ENCODE measurements at places on chromosomes 4 and X.

GRCh38 chr4:56389558-56389957 is 2.3 kb upstream of the AASDH start:
- no peak for DNase-seq

- no peak for DNase-seq
These were observed 102.6 kb downstream of the LHFPL1 start for GRCh38 chrX:112577146-112577545.

GRCh38 chr4:47513461-47513860 is 28.4 kb downstream of the ATP10D start:
- DNase-seq = no peak

GRCh38 chr4:4332529-4332928 is 42.5 kb downstream of the ZBTB49 start:
- DNase-seq = no peak

GRCh38 chr4:128831531-128832242 is 22.2 kb downstream of the JADE1 start:
- no peak for DNase-seq

DNA sequence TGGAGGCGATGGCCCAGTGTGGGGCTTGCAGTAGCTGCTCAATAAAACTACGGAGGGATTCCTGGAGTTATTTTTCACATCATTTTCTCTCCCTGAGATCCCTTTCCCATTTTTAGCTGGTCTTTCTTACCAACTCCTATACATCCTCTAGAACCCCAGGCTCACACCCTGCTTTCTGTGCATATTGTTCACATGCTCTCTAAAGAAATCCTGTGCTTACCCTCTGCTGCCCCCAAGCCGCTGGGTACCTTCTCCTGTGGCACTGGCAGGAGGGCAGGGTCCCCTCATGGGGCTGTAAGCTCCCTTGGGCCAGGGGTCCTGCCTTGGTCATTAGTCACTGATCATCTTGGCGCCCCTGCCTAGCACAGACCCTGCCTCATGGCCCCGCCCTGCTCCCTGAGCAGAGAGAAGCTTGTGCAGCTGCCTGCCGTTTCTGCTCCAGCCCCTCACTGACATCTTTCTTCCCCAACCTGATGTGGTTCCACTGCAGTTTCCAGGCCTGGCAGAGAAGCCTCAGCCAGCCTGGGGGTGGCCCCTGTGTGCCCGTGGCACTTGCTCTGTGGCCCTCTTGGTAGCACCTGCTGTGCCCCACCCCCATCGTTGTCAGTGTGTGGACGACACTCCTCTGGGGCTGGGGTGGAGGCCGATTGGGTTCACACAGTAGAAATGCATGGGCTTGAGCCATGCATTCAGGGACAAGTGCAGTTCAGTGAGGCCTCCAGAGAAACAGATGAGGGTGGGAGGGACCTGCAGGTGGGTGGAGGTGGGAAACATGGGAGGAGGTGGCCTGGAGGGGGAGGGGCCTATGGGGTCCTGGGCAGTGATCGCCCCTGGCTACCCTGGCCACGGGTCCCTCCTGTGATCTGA is 69.5 kb downstream of the WFS1 start:
- no peak for DNase-seq

DNA sequence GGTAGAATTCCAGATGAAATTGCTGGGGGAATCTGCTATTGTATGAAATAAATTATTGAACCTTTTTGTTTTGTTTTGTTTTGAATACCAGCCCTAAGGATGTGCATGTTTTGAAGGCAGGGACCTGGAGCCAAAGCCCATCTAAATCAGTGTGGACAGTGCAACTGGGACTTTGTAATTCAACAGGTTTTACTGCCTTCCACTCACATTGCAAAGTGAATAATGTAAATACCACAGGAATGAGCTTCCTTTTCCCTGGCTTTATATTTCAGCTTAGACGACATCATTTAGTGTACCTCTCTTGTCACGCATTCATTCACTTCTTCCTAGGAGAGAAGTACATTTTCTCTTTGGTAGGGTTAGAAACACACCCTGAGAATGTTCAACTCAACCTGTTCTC is 795.0 kb downstream of the CENPC start:
- no peak for DNase-seq

DNA sequence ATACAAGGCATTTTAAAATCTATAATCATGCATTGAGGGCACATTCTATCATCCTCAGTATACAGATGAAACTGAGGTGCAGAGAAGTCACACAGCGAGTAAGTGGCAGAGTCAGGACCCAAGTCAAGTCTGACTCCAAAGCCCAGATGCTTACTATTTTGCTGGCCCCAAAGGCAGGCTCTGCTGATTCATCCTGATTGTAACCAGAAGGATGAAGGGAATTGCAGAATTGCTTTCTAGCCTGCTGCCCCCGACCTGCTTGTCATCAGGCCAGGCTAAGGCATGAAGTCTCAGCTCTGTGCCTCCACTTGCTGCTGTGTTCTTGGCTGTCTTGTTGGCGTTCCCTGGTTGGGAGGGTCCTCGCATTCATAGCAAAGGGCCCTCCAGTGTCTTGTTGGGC is 62.7 kb downstream of the SLC9A6 start:
- no peak for DNase-seq

DNA sequence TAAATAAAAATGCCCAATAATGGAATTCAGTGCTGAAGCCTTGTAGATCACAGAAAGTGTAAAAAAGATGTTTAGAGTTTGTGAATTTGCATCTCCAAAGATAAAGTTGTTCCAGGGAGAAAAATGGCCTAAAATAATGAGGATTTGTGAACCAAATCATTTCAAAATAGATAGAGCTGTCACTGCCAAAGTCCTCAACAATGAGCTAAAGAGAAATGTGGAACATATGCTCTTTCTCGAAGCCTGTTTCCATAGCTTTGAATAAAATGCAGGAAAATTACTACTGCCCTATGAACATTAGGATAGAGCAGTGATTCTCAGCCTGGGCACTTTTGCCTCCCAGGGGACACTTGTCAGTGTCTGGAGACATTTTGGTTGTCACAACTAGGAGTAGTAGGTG is 3.4 kb upstream of the AP1S2 start:
- DNase-seq = no peak

DNA sequence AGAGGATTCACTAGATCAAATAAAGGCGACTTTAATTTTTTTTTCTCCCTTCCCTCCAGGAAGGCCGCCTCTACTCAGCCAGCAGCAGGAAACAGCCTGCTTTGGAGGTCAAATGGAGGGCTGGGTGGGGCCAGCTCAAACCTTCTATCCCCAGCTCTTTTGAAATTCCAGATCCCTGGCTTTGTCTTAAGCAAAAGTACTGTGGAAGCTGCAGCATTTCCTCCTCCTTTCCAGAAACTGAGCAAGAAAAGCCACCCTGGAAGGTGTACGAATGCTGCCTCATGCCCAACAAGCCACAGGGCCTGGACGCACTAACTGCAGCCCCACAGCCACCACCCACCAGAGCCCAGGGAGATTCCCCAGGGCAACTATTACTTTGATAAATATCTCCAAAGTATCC is 55.1 kb upstream of the ZCCHC13 start:
- no peak for DNase-seq

- DNase-seq = no peak
These were observed 469.5 kb upstream of the FAT1 start for GRCh38 chr4:187193141-187193540.

DNA sequence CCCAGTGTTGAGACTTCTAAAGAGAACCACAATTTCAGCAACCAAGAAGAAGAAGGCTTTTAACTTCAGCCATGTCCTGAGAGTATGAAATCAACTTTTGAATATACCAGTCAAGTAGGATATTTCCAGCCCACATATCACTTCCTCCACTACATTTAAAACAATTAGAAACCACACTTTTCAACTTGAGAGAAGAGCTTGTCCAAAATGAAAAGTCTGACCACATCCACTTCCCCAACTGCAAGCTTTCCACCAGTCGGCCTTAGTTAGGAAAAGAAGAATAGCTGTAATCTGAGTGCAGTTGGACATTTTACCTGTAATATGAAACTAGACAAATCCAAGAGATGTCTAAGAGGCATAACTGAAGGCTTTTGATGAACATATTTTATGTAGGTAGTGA is 101.9 kb upstream of the SLC7A11 start:
- no peak for DNase-seq

DNA sequence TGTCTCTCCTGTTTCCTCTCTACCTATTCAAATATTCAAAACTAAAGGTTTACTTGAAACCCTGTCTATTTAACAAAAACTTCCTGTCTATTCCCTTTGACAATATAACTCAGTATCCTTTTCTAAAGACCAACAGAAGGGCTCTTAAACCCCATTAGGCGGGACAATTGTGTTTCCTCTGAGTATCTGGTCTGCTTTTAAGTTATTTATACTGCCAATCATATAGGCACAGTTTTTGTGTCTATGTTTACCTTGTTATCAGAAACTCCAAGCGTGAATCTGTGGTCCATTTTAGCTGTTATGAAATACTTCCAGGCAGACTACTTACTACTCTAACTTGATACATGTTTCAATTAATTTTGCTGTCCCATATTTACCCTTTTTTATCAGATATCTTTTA is 350.0 kb upstream of the CTSO start:
- no peak for DNase-seq

GRCh38 chrX:24301060-24301459 is 12.8 kb downstream of the SUPT20HL2 start:
- no peak for DNase-seq

DNA sequence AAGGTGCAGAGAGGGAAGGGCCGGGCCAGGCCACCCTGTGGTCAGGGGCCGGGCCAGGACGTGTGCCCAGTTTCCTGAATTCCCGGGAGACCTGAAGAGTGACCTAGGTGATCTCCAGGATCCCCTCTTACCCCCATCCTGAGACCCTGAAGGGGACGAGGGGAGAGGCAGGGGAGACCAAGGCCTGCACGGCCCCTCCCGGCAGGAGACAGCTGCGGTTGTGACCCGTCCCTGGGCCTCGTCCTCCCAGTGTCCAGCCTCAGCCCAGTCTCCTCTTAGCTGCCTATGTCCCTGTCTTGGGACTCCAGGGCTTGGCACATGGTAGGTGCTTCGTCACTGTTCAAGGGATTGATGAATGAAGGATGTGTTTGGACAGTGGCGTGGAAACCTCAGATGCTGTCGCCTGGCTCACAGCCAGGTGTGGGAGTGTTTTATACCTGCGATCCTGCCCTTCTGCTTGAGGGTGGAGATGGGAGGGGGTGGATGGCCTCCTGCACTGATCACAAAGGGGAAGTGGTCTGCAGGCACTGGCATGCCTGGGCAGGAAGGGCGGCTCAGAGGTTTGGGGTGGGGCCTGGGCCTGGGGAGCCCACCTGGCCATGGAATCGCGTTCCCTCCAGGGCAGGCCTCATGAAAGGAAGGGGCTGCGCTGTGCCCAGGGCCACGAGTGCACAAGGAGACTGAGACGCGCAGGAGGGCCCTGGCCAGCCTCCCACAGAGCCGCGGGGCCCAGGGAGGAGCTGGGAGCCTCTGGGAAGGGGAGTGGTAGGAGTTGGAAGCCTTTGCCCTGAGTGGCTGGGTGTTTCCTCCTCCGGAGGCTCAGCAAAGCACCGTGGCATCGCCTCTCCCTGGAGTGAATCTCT is 6.9 kb downstream of the SH3TC1 start:
- DNase-seq = no peak

GRCh38 chr4:78291277-78291676 is 234.2 kb downstream of the FRAS1 start:
- no peak for DNase-seq

DNA sequence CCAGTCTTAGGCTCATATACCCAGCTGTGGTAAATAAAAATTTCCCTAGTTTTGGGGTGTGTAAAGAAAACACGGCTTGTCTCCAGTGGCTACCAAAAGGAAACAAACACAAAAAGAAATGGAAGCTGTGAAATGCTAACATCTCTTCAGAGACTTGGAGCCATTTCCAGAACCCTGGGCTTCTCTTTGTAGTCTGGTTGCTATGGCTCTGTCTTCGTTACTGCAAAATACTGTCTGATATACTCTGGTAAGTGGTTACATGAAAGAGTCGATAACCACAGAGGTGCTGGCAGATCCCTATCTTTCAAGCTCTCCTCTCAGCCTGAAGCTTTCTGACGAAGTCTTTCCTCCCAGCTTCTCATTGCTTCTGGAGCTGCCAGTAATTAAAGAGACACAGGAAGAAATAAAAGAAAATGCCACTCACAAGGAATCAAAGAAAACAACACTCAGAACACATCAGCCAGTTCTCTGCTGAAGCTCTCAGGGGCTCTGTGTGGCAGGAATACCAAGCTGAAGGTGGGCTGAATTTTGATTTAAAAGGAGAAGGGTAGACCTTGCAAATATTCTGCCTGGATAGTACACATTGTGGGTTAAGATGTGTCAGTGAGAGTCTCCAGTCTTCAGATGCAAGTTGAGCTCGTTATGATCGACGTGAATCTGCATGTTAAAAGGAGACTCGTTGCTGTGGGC is 107.6 kb upstream of the FAM9C start:
- DNase-seq = no peak

DNA sequence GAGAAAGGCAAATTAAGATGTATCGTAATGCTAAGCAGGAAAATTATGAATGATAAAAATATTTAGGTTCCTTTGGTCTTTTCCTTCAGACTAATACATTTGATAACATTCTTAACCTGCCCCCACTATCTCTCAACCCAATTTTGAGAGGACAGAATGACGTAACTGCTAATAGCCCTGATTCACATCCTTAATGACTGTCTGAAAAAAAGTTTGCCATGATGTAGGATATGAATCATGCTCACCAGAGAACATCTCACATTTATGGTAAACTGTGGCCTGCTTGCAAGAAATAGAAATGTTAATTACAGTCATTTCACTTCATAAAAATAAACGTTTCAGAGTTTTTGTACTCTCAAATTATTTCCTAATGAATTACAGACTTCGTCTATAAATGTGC is 128.0 kb upstream of the VEGFC start:
- DNase-seq = no peak

DNA sequence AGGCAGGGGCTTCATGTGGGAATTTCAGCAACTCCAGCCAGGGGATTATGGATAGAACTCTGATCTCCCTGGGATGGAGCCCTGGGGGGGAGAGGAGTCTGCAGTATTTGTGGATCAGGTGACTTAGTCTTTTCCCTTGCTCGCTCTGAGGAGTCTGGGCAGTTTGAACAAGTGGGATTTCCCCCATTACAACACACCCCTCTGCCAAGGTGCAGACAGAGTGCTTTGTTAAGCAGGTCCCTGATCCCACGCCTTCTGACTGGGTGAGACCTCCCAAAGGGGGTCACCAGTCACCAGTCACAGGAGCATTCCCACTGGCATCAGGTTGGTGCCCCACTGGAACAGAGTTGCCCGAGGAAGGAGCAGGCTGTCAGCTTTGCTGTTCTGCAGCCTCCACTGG is 123.9 kb downstream of the LHFPL1 start:
- DNase-seq = no peak

GRCh38 chr4:101020956-101021355 is 326.4 kb downstream of the PPP3CA start:
- no peak for DNase-seq

DNA sequence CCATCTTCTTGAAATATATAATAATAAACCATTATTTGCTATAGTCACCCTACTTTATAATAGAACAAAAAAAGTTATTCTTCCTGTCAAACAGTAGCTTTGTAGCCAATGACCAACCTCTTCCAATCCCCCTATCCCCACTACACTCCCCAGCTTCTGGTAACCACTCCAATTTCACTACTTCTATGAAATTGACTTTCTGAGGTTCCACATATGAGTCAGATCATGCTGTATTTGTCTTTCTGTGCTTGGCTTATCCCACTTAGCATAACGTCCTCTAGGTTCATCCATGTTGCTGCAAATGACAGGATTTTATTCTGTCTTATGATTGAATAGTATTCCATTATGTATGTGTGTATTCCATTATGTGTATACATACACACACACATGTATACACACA is 809.7 kb upstream of the NDST4 start:
- no peak for DNase-seq
